ENCODE measurements at places on chromosomes 7 and 10.

- no peak for DNase-seq
- no peaks in the 10 kb centered on the region for H3K27me3 ChIP-seq
- H3K4me3 ChIP-seq = no peak overlapping the region
- H3K4me1 ChIP-seq = no peaks in the 10 kb centered on the region
Observed at GRCh38 chr10:113620936-113621335, 42.9 kb downstream of the NRAP start.

GRCh38 chr7:23594879-23595604, 2.1 kb upstream of the CCDC126 start:
- no peak overlapping the region for H3K27ac ChIP-seq
- H3K4me3 ChIP-seq = no peak overlapping the region
- no peak for DNase-seq

DNA sequence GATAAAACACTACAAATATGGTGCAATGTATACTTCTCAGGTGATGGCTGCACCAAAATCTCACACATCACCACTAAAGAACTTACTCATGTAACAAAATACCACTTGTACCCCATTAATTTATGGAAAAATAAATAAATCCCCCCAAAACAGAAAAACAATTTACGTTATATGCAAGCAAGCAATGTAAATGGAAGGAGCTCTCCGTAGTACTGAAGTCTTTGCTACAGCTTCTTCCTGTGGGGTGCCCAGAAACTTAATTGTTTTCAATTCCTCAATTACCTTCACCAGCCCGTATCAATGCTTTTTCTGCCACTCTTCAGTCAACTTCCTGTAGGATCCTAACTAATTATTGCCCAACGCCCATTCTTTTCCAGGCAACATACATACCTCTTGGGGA, 138.1 kb downstream of the RELN start:
- H3K36me3 ChIP-seq = no peaks in the 10 kb centered on the region
- no peak overlapping the region for H3K4me3 ChIP-seq
- H3K27ac ChIP-seq = no peak overlapping the region
- no peak for DNase-seq

GRCh38 chr10:83522456-83522855, 616.9 kb upstream of the GHITM start:
- no peak overlapping the region for H3K4me3 ChIP-seq
- no peak overlapping the region for H3K27ac ChIP-seq
- no peaks in the 10 kb centered on the region for H3K27me3 ChIP-seq

GRCh38 chr7:30451539-30452279, 26.9 kb downstream of the NOD1 start:
- no peak for DNase-seq
- no peak overlapping the region for H3K4me3 ChIP-seq
- no peaks in the 10 kb centered on the region for H3K4me1 ChIP-seq

GRCh38 chr7:14414274-14414986, 425.0 kb upstream of the ETV1 start:
- no peaks in the 10 kb centered on the region for H3K27me3 ChIP-seq
- H3K4me3 ChIP-seq = no peak overlapping the region
- H3K36me3 ChIP-seq = no peaks in the 10 kb centered on the region
- no peak for DNase-seq
- H3K4me1 ChIP-seq = no peaks in the 10 kb centered on the region

GRCh38 chr7:45026984-45027773, 27.2 kb downstream of the CCM2 start:
- no peaks in the 10 kb centered on the region for H3K27me3 ChIP-seq
- DNase-seq = peak; percentile 60
- H3K36me3 ChIP-seq = peaks cover 3% of the 10 kb centered on the region
- H3K27ac ChIP-seq = peak overlapping the region; percentile 87
- peak overlapping the region; percentile 100 for H3K4me3 ChIP-seq
- H3K4me1 ChIP-seq = peaks cover 49% of the 10 kb centered on the region

DNA sequence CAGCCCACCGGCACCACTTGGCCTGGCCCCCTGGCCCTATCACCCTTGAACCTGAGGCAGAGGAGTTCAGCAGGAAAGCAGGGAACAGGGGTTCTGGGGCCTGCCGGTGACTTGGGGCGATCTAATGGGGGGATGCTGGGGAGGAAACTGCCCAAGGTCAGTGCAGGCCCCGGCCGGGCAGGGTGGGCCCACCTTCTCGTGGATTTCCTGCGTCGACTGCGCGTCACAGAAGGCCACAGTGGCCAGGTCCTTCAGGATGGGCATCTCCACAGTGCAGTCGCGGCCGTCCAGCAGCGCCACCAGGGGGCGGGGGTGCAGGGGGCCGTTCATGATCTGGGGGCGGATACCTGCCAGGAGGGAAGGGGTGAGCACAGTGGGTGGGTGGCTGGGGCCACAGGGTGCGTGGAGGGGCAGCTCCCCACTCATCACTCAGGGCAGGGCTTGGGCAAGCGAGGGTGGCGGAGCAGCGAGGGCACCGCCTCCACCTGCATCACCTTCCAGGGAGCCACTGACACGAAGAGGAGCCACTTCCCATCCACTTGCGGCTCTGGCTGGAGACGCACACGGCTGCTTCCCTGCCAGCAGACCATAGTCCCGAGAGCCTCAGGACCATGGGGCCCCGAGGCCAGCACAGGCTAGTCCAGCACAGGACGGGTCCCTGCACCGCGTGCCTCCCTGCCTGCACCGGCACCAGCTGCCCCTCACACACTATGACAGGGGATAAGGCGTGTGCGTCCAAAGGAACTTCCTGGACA, 61.4 kb downstream of the ZRANB1 start:
- no peak overlapping the region for H3K4me3 ChIP-seq
- H3K27me3 ChIP-seq = no peaks in the 10 kb centered on the region
- no peak for DNase-seq
- no peaks in the 10 kb centered on the region for H3K36me3 ChIP-seq

Measured in CD8-positive, alpha-beta memory T cell (primary cell).